Hematopoietic multipotent progenitor cell treated with erythropoietin and hydrocortisone succinate and interleukin-3 and kit ligand, for 6 days (in vitro differentiated cells): ENCODE measurements at places on chromosomes 13 and 19.

DNA sequence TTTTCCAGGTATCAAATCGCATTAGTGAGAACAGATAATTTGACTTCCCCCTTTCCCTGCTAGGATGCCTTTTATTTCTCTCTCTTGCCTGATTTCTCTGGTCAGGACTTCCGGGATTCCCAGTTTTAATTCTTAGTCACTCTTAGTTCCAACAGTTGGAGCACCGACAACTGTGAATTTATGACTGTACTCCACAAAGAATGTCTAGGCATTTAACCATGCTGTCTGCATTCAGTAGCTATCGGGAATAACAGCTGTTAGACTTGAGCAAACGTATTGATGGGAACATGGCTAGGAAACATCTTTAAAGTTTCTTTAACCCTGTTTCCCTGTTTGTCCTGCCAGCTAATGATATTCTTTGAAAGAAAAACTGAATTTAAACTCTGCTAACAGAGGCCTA lies 14.1 kb upstream of the SPACA7 start:
- DNase-seq = no peak

DNA sequence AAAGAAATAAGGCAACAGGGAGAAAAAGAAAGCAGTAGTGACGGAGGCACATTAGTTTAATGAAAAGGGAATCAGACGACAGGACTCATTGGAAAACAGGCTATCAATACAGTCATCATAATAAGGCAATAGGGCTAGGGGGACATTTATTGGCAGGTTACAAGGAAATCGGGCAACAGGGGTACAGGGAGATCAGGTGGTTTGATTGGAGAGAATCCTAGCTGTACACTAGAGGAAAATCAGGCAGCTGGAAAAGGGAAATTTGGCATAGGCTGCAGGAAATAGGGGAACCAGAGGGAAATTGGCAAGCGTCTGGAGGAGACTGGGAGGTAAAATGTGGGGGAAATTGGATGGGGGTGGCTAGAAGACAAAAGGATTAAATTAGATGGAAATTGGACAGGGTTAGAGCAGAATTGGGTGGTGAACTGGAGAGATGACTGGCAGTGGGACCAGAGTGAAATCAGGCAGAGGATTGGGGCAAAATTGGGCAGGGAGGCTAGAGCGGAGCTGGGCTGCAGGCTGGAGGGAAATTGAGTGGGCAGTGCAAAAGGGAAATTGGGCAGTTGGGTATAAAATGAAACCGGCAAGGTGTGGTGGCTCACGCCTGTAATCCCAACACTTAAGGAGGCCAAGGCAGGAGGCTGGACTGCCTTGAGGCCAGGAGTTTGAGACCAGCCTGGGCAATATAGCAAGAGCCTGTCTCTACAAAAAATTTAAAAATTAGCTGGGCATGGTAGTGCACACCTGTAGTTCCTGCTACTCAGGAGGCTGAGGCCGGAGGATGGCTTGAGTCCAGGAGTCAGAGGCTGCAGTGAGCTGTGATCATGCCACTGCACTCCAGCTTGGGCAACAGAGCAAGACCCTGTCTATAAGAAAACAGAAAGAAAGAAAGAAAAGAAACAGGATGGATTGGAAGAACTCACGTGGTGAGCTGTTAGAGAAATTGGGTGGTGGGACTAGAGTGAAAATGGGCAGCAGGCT lies 7.4 kb downstream of the LRFN3 start:
- no peak for DNase-seq

DNA sequence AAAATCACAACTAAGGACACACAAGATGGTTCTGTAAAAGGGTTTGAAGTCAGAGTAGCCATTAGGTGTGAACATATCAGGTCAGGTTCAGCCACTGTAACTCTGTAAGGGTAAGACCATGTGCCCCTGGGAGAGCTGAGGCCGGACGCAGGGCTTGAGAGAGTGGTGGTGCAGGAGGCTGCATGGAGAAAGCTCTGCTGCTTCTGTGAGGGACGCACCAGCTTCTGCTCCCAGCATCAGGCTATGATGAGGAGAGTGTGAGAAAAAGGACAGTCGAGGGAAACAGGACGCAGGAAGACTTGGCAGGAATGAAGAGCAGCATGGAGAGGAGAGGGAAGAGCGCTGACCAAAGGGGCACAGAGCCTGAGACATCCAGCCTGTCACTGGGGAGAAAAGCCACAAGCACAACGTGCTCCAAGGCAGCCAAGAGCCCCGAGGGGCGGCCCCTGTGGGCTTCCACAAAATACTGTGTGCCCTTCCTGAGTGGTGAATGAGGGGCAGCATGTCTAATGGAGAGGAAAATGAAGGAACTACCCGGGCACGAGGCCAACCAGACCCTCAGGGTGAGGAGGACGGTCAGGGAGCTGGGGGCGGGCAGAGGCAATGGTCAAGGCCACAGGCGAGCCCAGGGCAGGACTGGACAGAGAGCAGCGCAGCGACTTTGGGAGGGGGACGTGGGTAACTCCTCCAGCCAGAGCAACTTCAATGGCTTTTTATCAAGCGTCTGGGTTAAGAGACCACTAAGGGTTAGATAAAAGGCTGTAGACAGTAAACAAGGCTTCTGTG lies 107.7 kb downstream of the COL4A1 start:
- DNase-seq = no peak

- no peak for DNase-seq
Measured at GRCh38 chr13:99636306-99636705, 135.0 kb downstream of the TM9SF2 start.

DNA sequence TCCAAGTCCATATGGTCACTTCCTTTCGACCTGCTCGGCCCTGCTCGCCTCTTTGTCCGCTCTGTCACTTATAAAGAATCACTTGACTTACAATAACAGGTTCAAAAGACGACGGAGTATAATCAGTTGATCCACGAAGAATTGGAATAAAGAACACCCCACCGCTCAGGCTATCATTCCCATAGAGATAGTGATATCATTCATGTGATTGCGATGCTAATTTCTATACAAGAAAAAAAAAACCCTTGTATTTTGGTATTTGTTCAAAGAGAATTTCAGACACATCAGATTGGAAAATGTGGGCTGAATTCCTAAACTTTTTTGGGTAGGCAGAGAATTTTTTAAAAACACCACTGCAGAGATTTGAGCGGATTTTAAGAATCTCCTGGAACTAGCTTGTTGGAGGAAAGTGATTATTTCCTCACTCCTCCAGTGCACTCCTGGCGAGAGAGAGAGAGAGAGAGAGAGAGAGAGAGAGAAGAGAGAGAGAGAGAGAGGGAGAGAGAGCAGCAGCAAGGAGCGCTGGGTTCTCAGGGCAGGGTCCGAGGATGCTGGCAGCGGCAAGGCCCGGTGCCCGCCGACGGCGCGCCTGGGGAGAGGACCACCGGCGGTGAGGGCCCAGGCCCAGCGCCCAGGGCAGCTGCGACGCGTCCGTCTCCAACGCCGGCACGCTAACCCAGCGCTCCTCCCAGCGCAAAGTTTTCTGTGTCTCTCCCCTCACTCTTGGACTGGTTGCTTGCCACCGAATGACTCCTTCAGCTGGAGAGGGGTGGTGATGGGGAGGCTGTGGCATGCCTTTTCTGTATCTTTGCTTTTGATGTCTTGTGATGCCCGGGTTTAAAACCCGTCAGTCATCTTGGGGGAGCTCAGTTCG lies 149.0 kb upstream of the ZNF536 start:
- no peak for DNase-seq
